ENCODE measurements at places on chromosomes 1 and 21. TPM values are rescaled to one million over a fixed set of nuclear protein-coding genes. Genes with fewer than 3 reads are reported as not detected.

Gene SDCCAG8
- 53.2 TPM for total RNA-seq

Gene DAB1
- 0.17 TPM for total RNA-seq

Gene LCE1F
- total RNA-seq, result not detected

Gene LCA5L
- total RNA-seq, result 0.66 TPM

Gene SCCPDH
- total RNA-seq, result 58.0 TPM

Gene PCBP3
- 1.7 TPM for total RNA-seq

Gene RGS16
- total RNA-seq, result 0.33 TPM

Gene MIXL1
- not detected for total RNA-seq

Gene YBEY
- total RNA-seq, result 23.6 TPM

DNA sequence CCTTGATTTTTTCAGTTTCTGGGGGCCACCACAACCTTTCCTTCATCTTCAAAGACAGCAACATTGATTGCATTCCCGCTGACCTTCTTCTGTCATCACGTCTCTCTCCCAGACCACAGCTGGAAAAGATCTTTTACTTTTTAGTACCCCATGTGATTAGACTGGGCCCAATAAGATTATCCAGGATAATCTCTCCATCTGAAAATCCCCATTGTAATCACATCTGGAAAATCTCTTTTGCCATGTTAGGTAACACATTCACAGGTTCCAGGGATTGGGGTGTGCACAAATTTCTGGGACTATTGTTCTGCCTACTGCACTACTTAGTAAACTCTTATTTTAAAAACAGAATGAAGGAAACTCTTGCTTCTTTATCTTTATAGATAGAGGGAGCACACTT lies 47.1 kb upstream of the INSL5 start:
- H3K27ac ChIP-seq, result no peak overlapping the region
- DNase-seq, result no peak
- no peaks in the 10 kb centered on the region for H3K36me3 ChIP-seq
- no peaks in the 10 kb centered on the region for H3K27me3 ChIP-seq
- H3K4me3 ChIP-seq, result no peak overlapping the region

DNA sequence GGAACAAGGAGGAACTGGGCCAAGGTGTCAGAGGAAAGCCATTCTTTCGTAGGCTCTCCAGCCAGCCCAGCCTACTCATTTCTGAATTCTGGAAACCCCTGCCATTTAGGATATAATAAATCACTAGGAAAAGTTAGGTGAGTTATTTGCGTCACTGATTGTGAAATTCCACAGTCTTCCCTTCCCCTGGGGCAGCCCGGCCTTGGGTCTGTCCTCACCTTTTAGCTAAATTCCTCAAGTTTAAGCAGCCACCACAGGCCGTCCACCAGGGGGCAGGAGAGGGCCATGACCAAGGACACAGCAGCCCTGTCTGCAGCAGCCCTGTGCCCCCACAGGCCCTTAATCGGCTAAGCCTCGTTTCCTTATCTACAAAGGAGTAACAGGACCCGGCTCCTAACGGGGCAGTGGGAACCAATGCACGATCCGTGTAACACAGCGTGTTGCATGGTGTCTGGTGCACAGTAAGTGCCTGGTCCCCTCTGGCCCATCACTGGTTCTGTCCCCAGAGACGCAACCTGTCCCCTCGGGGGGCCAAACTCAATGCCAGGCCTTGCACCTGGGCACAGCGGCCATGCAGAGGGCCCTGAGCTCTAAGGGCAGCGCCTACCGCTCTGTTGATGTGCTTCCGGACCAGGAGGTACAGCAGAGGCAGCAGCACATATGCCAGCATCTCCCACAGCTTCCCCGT lies 18.1 kb downstream of the GPR157 start:
- no peaks in the 10 kb centered on the region for H3K4me1 ChIP-seq
- no peaks in the 10 kb centered on the region for H3K27me3 ChIP-seq
- no peak overlapping the region for H3K27ac ChIP-seq
- H3K36me3 ChIP-seq, result no peaks in the 10 kb centered on the region
- no peak overlapping the region for H3K4me3 ChIP-seq

DNA sequence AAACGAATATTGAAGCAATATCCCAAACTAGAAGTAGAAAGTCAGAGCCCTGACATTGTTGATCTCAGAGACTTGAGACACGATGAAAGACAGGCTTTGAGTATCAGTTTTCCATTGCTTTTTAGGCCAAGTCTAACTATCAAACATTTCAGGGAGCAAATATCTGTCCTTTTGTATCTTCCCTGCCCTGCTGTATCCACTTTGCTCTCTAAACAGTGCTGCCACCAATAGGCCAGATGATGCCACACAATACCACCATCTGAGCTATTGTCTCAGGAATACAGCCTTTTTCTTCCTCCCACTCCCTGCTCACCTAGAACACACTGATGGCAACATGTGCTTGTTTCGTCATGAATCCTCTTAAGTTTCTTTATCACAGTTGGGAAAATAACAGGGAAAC lies 62.6 kb upstream of the SPAG17 start:
- DNase-seq, result peak; percentile 4
- no peaks in the 10 kb centered on the region for H3K4me1 ChIP-seq
- H3K27me3 ChIP-seq, result no peaks in the 10 kb centered on the region
- H3K36me3 ChIP-seq, result no peaks in the 10 kb centered on the region
- no peak overlapping the region for H3K27ac ChIP-seq
- H3K4me3 ChIP-seq, result no peak overlapping the region

- H3K27me3 ChIP-seq, result no peaks in the 10 kb centered on the region
- H3K4me1 ChIP-seq, result peaks cover 15% of the 10 kb centered on the region
- no peaks in the 10 kb centered on the region for H3K36me3 ChIP-seq
- H3K4me3 ChIP-seq, result no peak overlapping the region
Observed at GRCh38 chr1:1437904-1438376, 2.5 kb downstream of the VWA1 start.

DNA sequence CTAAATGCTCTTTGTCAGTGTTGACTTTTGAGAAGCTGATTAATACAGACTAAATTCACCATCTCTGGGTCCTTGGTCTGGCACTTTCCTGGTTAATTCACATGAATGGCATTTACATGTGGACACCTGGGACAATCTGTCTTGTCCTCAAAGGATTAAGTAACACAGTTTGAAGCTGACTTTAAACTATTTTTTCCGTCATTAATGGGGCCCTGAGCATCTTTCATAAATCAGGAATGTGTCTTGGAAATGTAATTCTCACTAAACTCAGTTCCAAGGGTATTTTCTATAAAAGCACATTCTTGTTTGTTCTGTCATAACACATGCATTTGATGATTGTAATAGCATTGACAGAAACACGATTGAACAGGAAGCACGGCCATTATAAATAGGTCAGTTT lies 26.7 kb upstream of the NBL1 start:
- H3K36me3 ChIP-seq, result peaks cover 3% of the 10 kb centered on the region
- peaks cover 10% of the 10 kb centered on the region for H3K4me1 ChIP-seq
- H3K27me3 ChIP-seq, result no peaks in the 10 kb centered on the region
- no peak for DNase-seq

DNA sequence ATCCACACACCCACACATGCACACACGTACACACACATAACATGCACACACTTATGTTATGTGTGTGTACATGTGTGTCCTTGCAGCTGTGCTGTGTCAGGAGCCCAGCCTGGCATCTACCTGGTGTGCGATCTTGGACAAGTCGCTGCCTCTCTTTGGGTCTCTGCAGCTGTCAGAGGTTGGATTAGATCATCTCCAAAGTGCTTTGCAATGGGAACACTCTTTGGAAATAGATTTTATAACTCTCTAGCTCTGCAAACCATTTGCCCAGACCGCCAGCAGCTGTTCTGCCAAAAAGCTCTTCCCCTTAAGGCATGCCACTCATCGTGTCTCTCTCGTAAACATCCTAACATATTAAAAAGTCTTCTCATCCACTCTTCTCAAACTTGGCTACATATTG lies 4.7 kb downstream of the PKP1 start:
- no peaks in the 10 kb centered on the region for H3K36me3 ChIP-seq
- H3K27ac ChIP-seq, result no peak overlapping the region
- H3K4me1 ChIP-seq, result no peaks in the 10 kb centered on the region
- H3K27me3 ChIP-seq, result peaks cover 37% of the 10 kb centered on the region

- H3K4me3 ChIP-seq, result no peak overlapping the region
- H3K27me3 ChIP-seq, result no peaks in the 10 kb centered on the region
- no peaks in the 10 kb centered on the region for H3K36me3 ChIP-seq
- H3K27ac ChIP-seq, result no peak overlapping the region
Observed at GRCh38 chr1:66405061-66405460, 128.9 kb upstream of the SGIP1 start.

DNA sequence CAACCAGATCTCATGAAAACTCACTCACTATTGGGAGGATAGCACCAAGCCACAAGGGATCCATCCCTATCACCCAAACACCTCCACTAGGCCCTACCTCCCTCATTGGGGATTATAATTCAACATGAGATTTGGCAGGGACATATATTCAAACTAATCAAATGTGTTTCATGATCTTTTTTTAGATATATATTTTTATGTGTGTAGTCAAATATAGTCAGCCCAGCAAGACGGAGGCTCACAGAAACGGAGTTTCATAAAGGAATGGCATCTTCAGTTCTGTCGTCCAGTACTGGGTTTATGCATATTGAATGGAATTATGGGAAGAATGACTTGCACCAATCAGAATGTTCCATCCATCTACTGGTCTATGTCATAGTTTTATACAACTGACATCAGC lies 343.3 kb upstream of the KAZN start:
- H3K4me1 ChIP-seq, result no peaks in the 10 kb centered on the region
- no peak overlapping the region for H3K4me3 ChIP-seq
- no peak overlapping the region for H3K27ac ChIP-seq
- H3K36me3 ChIP-seq, result no peaks in the 10 kb centered on the region

DNA sequence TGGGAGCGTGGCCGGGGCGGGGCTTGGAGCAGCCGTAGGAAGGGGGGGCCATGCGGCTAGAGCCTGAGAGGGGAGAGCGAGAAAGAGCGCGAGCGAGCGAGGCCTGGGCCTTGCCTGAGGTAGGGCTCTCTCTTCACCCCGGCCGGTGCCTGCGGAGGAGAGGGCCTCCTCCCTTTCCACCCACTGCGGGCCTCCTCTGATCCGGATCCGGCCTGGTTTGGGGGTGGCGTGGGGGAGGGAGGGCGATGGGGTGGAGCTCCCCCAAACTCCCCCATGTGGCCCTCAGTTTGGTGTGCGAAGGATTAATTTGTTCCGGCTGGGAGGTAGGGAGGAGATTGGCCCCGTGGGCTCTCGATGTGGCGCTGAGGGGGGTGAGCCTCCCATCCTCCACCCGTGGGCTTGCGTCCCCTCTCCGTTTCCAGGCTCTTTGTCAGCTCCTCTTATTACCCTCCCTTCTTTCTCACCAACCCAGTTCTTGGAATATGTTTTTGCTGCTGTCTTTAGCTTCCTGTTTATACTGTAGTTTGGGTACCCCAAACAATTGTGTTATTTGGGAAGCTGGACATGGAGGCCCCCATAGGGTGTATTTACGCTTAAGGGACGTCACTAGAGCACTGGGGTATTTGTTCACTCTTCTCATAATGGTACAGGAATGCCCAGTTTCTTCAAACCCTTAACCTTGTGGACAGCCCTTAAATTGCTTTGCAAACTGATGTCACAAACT lies 685 bp downstream of the UBAP2L start:
- peaks cover 7% of the 10 kb centered on the region for H3K4me1 ChIP-seq
- peak overlapping the region; percentile 88 for H3K4me3 ChIP-seq
- peaks cover 4% of the 10 kb centered on the region for H3K36me3 ChIP-seq
- peak; percentile 83 for DNase-seq
- H3K27ac ChIP-seq, result peak overlapping the region; percentile 93
- H3K27me3 ChIP-seq, result no peaks in the 10 kb centered on the region

DNA sequence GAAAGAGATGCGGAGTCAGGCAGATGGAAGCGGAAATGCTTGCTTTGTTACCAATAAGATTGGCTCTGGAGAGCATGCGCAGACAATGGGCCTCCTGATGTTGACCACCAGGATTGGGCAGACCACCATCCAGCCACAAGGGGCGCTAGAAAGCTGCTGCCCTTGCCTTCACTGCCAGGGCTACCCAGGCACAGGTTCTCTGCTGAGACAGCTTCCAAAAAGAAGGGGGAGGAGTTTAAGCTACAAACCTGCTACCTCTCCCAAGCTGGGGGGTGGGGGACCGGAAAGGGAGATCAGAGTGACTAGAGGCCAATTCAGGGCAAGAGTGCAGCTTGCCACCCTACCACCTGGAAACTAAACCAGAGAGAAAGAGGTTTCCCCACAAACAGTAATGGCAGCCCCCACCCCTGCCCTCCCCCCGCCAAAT lies 369.7 kb downstream of the RRAGC start:
- no peaks in the 10 kb centered on the region for H3K4me1 ChIP-seq
- H3K4me3 ChIP-seq, result no peak overlapping the region
- no peak overlapping the region for H3K27ac ChIP-seq
- H3K27me3 ChIP-seq, result no peaks in the 10 kb centered on the region

DNA sequence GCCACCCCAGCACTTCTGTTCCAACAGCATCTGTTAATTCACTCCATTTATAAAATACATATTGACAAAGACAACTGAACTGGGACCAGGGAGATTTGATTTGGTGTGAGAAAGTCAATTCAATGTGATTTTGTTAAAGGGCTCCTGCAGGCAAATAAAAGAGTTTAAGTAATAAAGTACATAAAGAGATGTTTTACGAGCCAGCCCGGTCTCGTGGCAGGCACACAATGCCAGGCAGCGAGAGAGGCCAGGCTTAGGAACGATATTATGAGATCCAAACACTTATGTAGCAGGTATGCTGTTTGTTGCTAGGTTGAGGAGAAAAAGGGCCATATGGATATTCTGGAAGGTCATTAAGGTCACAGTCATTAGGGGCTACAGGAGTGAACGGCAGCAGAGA lies 227.1 kb downstream of the KCTD3 start:
- H3K36me3 ChIP-seq, result no peaks in the 10 kb centered on the region
- no peak overlapping the region for H3K4me3 ChIP-seq
- no peaks in the 10 kb centered on the region for H3K27me3 ChIP-seq
- H3K4me1 ChIP-seq, result peaks cover 5% of the 10 kb centered on the region

- H3K36me3 ChIP-seq, result no peaks in the 10 kb centered on the region
- no peak overlapping the region for H3K4me3 ChIP-seq
- no peak for DNase-seq
- H3K4me1 ChIP-seq, result no peaks in the 10 kb centered on the region
- H3K27me3 ChIP-seq, result no peaks in the 10 kb centered on the region
Observed at GRCh38 chr1:229871078-229871676, 195.9 kb upstream of the GALNT2 start.

- no peaks in the 10 kb centered on the region for H3K27me3 ChIP-seq
- no peaks in the 10 kb centered on the region for H3K36me3 ChIP-seq
- H3K4me1 ChIP-seq, result no peaks in the 10 kb centered on the region
- H3K27ac ChIP-seq, result peak overlapping the region; percentile 50
Observed at GRCh38 chr21:25572861-25573310, 34.4 kb downstream of the MRPL39 start.

- no peaks in the 10 kb centered on the region for H3K27me3 ChIP-seq
- H3K36me3 ChIP-seq, result no peaks in the 10 kb centered on the region
- no peak overlapping the region for H3K27ac ChIP-seq
- H3K4me1 ChIP-seq, result peaks cover 3% of the 10 kb centered on the region
Observed at GRCh38 chr21:15289896-15290841, 225.4 kb upstream of the NRIP1 start.

GRCh38 chr1:200279810-200280411 lies 129.9 kb downstream of the ZNF281 start:
- no peaks in the 10 kb centered on the region for H3K36me3 ChIP-seq
- no peaks in the 10 kb centered on the region for H3K27me3 ChIP-seq
- DNase-seq, result peak; percentile 47
- H3K4me3 ChIP-seq, result no peak overlapping the region
- no peak overlapping the region for H3K27ac ChIP-seq

DNA sequence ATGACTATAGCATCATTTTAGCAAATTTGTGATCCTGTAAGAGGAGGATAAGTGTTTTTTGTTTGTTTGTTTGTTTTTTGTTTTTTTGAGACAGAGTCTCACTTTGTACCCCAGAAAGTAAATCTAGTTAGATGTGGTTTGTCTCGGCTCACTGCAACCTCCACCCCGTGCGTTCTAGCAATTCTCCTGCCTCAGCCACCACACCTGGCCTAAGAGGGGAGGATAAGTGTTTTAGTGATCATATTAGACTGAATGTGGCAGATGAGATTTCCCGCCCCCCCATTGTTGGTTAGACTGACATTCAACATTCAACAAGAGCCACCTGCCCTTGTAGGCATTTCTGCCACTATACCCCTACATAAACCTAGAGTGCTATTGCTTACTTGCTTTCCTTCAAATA lies 98.5 kb downstream of the OSBPL9 start:
- H3K4me3 ChIP-seq, result no peak overlapping the region
- no peaks in the 10 kb centered on the region for H3K4me1 ChIP-seq
- H3K27me3 ChIP-seq, result no peaks in the 10 kb centered on the region
- DNase-seq, result no peak
